ENCODE measurements at places on chromosomes 2 and 18. TPM values are rescaled to one million over a fixed set of nuclear protein-coding genes. Genes with fewer than 3 reads are reported as not detected.

DNA sequence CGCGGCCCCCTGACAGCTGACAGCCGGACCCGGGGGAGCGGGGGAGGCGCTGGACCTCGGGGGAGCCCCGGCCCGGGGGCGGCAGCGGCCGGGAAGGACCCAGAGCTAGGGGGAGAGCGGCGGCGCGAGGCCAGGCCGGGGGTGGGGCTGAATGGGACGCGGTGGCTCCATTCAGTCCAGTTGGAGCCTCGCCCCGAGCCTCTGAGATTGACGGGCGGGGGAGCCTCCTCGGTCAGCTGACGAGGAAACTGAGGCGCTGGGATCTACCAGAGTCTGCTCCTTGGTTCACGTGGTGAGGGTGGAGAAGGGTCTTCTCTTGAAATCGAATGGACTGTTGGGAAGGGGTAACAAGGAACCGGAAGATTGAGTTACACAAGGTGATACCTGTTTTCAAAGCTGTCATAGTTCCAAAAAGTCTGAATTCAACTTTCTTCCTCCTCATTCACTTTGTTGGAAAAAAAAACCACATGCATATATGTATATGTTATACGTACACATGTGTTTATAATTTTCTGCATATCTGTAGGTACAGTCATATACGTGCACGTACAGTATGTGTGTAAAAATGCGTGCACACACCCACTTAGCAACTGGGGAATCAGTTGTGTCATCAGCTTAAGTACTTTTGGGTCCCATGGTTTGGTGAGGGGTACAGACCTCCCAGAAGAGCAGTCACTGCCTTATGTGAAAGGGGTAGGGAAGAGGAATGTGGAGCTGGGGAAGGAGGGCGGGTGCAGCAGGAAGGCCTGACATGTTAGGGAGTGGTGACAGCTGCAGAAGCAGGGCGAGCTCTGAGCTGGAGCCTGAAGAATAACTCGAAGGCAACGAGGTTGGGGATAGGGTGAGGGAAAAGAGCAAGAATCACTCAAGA is 628 bp downstream of the PPP1R7 start:
- DNase-seq, result peak; percentile 52

GRCh38 chr18:46273861-46274260 is 169.7 kb downstream of the HAUS1 start:
- no peak for DNase-seq

DNA sequence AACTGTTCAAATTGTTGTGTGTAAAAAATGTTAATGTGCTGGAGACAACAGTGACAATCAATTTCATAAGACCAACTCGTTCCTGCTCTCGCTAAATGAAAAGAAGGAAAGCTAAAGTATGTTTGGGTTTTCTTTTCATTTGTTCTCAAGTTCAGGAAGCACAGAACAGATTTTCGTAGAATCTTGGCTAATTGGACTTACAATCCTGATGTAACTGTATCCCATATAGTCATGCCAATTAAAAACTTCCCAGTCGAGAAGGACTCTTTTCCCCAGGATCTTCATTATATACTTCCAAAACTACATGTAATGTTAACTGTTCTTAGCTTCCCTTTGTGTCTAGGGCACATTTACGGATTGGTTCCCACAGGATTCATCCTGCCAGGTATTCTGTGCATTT is 135.4 kb upstream of the ITGB6 start:
- DNase-seq, result peak; percentile 50

Gene DTNA
- 105 TPM for total RNA-seq

GRCh38 chr18:68147728-68148127 is 567.2 kb downstream of the TMX3 start:
- DNase-seq, result no peak

Gene MFF
- total RNA-seq, result 86.2 TPM

- DNase-seq, result no peak
These were observed 549.4 kb upstream of the HS6ST1 start for GRCh38 chr2:128867936-128868636.

Gene GCG
- not detected for total RNA-seq

- DNase-seq, result no peak
These were observed 3.8 kb downstream of the SP3 start for GRCh38 chr2:173961346-173961705.

Gene RAB6D
- total RNA-seq, result not detected

Gene ACTR3
- total RNA-seq, result 128 TPM

Data from tongue (tissue), 3 donors.